ENCODE measurements at places on chromosomes 7 and 10.

- no peak for DNase-seq
Measured at GRCh38 chr7:28625432-28625831, 213.1 kb downstream of the CREB5 start.

- no peak for DNase-seq
Measured at GRCh38 chr7:15016766-15017165, 114.2 kb upstream of the DGKB start.

GRCh38 chr7:82098414-82098813 is 328.6 kb upstream of the HGF start:
- DNase-seq, result no peak

GRCh38 chr7:20519645-20520044 is 95.8 kb upstream of the ABCB5 start:
- no peak for DNase-seq

GRCh38 chr10:18860631-18861240 is 187.9 kb upstream of the MALRD1 start:
- DNase-seq, result no peak

GRCh38 chr7:106313456-106313901 is 28.7 kb upstream of the NAMPT start:
- no peak for DNase-seq

DNA sequence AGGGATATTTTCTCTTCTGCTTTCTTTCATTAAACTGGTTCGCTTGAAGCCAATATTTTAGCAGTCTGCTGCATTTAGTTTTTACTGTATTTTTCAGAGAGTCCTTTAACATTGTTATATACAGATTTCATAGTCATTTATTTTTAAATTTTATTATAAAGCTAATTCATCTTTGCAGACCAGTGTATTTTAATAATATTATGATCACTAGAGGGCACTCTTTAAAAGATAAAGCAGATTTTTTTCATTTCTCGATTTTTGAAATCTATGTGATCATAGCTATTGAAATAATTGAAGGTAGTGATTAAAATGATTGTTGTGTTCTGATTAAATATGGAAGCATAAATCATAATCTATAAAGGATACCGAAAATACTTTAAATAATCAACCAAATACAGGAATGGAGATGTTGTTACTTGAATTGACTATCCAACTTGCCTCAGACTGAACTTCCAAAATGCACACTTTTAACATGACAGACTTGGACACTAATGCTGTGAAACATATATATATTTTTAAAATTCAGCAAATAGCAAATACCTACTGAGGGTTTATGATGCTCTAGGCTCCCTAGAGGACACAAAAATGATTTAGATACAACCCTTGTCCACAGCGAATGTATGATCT is 35.2 kb downstream of the ST7 start:
- DNase-seq, result no peak

DNA sequence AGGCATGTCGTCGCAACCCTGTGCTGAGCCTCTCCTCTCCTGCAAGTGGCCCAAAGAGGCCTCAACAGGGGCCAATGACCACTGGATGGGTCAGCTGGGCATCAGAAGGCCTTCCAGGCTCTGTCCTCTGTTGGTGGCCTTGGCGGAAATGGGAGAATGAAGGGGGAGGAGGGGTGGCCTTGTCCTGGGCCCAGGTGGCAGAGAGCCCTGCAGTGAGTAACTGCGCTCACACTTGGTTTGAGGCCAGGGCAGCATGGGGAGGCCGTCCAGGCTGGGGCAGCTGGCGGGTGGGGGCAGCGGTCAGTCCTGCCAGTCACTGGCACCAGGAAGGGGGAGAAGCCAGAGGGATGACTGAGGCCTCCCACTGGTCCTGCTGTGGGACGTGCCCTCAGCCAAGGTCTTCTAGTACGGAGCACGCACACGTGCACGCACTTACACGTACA is 59.8 kb downstream of the LHPP start:
- DNase-seq, result no peak

- no peak for DNase-seq
Measured at GRCh38 chr7:99132595-99133321, 11.2 kb downstream of the SMURF1 start.

GRCh38 chr7:3969286-3969685 is 668.2 kb downstream of the SDK1 start:
- DNase-seq, result no peak

- no peak for DNase-seq
Measured at GRCh38 chr7:98387544-98388226, 13.2 kb downstream of the BAIAP2L1 start.

- DNase-seq, result no peak
Measured at GRCh38 chr7:80918399-80918798, 452 bp downstream of the SEMA3C start.

DNA sequence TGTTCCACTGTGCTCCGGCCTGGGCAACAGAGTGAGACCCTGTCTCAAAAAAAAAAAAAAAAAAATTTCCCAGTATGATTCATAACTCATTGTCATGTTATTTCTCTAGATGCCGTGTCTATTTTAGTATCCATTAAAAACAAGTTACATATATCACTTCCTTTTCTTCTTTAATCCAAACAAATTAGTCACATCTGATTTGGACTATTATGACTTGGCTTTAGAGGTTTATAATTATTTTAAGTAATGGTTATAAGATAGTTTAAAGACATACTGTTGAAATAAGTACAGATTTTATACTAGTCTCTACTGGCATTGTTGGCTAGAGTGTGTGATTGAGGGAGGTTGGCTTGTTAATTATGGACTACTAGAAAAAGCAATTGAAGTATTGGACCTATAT is 53.3 kb downstream of the ZMYND11 start:
- DNase-seq, result no peak

DNA sequence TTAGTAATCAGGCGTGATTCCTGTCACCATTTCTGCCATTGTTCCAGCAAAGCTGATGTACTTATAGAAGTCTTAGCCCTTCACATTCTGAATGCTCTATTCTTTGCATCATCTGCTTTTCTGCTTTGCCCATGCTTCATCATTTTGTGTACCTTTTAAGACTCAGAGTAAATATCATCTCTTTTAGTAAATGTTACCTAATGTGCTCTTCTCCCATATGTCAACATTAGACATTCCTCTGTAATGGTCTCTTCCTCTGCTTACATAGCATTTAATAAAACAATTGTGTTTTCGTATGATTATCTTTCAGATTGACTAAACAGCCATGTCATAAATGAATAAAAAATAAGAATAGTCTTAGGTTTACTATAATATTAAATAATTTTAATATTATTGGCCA is 719.6 kb upstream of the GRM3 start:
- no peak for DNase-seq

GRCh38 chr7:110568388-110568787 is 522.5 kb upstream of the LRRN3 start:
- DNase-seq, result no peak

DNA sequence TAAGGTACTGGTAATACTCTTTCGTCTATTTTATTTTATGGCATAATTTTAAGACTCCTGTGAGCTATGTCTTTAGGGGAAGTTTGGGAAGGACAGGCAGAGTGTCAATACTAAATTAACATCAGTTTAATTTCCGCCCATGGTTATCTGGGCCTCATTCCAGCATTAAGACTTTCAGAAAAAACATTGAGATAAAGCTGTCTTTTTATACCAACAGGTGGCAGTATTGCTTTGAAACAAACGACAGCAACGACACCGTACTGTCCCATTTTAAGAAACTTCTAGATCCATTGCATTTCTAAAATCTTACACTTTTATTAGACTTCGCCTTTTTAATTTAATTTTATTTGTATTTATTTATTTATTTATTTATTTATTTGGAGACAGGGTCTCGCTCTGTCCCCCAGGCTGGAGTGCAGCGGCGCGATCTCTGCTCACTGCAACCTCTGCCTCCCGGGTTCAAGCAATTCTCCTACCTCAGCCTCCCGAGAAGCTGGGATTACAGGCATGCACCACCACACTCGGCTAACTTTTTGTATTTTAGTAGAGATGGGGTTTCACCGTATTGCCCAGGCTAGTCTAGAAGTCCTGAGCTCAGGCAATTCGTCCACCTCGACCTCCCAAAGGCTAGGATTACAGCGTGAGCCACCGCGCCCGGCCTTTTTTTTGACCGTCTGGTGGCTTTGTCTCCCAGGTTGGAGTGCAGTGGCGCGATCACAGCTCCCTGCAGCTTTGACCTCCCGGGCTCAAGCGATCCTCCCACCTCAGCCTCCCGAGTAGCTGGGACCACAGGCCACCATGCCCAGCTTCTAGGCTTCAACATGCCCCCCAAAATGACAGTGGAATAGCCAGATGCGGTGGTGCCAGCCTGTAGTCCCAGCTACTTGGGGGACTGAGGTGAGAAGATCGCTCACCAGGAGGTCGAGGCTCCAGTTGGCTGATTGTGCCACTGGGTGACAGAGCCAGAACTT is 78.7 kb upstream of the C1GALT1 start:
- no peak for DNase-seq
